Erythroblast (primary cell): ENCODE measurements at places on chromosomes 6 and 20.
A peak's percentile ranks its signal among the peaks of the same experiment; 100 is the strongest.

- peak; percentile 55 for DNase-seq
Measured at GRCh38 chr6:85679445-85680123, 36.9 kb upstream of the SYNCRIP start.

DNA sequence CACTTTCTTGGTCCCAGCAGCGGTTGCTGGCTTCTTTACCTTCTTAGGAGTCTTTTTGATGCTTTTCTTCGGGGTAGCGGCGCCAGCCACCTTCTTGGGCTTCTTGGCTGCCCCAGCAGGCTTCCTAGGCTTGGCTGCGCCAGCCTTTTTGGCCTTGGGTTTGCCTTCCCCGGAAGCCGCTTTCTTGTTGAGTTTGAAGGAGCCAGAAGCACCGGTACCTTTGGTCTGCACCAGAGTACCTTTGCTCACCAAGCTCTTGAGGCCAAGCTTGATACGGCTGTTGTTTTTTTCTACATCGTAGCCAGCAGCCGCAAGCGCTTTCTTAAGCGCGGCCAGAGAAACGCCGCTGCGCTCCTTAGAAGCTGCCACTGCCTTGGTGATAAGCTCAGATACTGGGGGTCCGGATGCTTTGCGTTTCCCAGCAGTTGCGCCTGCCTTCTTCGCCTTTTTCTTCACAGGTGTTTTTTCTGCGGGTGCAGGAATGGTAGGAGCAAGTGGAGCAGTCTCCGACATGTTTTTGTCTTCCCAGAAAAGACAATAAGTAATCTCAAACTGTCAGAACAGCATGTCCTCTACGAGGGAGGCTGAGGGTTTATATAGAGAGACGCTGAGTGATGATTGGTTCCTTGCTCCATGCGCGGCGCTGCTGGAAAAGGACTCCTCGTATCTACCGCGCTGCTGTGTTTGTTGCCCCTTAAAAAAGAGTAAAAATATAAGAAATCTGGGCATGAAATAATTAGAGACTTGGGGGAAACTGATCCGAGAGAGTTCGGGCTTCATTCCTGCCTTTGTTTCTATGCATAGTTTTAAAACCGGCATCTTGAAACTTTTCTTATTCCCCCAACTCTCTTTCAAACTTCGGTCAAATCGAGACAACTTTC lies 130.3 kb upstream of the BTN3A2 start:
- DNase-seq: peak; percentile 95

GRCh38 chr6:95117236-95117635 lies 460.1 kb upstream of the MANEA start:
- DNase-seq: no peak

DNA sequence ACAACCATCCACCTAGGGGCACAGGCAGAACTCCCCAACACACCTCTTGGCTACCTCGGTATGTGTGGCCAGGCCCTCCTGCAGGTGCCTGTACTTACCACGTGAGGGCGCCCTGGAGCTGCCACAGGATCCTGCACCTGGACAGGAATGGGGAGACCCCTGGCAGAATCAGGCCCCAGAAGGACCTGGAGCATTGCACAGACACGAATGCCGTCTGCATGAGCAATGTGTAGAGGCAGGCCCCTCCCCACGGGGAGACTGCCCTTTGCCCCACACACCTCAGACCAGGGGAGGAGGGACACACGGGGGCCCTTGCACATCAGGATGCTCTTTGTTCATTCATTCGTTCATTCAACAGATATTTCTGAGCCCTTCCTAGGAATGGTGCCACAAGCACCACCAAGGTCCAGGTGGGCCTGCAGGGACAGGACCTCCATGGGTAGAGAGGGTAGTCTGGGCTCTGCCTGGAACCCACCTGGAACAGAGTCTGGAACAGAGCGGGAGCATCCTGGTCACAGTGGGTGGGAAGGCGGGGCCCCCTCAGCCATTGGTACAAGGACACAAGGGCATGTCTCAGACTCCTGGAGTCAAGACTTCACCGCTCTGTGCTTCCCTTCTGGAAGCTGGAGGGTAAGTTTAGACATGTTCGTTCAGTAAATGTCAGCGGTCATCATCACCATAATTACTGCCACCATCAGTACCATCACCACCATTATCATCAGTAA lies 32.3 kb downstream of the YTHDF1 start:
- DNase-seq: peak; percentile 68

- DNase-seq: no peak
Measured at GRCh38 chr20:6709910-6710595, 57.4 kb upstream of the BMP2 start.

DNA sequence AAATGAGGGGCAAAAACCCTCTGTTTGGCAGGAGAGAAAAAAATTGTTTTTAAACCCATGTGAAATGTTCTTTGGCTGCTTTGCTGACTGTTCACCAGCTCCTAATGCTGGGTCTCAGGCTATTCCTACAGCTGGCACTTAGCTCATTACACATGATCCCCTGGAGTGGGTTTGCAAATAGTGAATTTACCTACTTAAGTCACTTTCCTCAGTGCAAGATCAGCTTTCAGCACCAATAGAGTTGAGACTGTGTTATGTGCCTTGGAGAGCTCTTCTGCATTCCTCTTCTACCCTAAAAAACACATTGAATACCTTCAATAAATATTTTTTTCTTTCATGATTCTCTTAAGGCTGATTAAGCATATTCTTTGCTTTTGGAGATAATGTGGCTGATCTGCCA lies 58.4 kb upstream of the PRDM1 start:
- DNase-seq: no peak

GRCh38 chr6:3482869-3483268 lies 26.0 kb upstream of the SLC22A23 start:
- DNase-seq: no peak

DNA sequence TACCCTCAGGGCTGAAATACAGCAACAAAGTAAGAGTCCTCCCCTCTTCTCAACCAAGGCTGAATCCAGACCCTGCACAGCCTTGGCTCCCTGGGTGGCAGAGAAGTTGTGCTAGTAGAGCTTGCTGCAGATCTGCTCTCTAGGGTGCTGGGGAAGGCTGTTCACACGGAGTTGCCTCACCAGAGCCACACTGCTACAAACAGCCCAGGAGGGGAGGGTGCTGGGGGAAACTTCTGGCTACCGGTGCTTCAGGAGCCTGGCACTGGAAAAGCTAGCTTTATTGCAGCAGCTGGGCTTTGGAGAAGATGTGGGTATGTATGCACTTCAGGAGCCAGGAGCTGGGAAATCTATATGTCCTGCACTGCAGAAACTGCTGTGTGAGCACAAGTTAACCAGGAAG lies 37.6 kb upstream of the SUPT3H start:
- no peak for DNase-seq

DNA sequence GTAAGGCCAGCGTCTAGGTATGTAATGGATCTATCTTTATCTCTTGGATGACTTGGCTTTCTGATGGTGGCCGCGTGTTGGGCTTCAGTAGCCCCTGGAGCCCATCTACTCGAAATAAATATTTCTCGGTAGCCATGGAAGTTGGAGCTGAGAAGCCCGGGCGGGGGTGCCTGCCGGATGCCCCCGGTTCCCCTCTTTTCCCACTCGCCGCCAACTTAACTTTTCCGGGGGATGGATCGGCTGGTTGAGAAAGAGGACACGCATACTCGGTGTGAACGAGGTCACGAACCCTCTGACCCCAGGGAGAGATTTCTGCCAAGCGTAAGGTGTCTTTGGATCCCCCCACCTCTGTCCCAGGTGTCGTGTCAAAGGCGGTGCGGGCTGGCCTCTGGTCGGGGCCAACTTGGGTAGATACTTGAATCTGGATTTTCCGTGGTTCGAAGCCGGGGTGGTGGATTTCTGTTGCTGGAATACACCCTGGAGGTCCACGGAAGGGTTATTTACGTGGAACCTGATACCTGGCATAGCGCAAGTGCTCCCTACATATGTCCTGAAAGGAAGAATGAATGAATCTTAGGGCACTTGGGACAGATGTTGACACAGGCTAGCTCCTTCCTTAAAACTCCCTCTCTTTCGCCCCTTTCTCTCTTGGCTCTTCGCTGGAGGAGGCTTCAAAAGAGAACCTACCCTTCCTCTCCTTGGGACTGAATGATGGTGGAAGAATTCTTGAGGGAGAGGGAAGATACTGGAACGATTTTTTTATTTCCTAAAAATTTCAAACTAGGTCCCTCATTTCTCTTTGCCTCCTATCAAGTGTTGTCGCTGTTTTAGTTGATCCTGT lies 996 bp downstream of the DOK5 start:
- no peak for DNase-seq

DNA sequence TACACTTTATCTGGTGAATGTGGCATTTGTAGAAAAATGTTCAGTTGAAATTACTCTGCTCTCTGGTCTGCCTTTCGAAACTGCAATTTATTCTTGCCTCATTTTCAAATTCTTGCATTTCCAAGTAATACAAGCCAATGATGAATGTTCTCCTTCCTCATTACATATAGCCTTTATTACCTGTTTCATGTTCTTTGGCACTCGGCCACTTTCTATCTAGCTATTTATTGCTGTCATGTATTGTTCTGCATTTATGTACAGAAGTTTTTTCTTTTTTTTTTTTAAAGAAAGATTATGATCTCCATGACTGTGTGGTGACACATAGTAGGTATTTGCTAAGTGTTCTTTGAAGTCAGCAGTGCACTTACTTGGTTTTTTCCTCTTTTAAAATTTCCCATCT lies 261.4 kb downstream of the ZFAND3 start:
- no peak for DNase-seq

- DNase-seq: no peak
Measured at GRCh38 chr6:169188475-169188874, 65.2 kb downstream of the THBS2 start.

DNA sequence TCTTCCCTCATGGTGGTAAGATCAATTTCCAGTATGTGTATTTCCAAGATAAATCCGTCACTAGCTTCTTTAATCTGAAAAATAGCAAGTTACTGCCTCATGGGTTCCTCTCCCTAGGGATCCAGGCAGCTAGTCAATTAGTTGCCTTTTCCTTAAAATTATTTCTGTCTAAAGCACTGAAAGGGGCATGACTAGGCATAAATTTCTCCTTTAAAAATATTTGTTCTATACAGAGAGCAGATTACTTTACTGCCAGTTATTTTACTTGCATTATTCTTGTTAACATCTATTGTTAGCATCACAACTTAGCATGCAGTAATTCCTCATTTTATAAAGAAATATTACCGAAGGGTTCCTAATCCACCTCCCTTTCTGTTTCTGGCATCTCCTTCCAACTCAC lies 1.4 kb downstream of the MTCL3 start:
- no peak for DNase-seq

GRCh38 chr20:19223640-19224039 lies 11.2 kb downstream of the SLC24A3 start:
- DNase-seq: peak; percentile 29

DNA sequence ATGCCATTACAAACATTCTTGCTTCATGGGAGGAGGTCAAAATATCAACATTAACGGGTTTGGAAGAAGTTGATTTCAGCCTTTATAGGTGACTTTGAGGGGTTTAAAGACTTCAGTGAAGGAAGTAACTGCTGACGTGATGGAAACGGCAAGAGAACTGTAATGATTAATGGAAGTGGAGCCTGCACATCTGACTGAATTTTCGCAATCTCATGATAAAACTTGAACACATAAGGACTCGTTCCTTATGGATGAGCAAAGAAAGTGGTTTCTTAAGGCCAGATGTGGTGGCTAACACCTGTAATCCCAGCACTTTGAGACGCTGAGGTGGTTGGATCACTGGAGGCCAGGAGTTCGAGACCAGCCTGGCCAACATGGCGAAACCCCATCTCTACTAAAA lies 226.1 kb downstream of the BCAS1 start:
- no peak for DNase-seq

DNA sequence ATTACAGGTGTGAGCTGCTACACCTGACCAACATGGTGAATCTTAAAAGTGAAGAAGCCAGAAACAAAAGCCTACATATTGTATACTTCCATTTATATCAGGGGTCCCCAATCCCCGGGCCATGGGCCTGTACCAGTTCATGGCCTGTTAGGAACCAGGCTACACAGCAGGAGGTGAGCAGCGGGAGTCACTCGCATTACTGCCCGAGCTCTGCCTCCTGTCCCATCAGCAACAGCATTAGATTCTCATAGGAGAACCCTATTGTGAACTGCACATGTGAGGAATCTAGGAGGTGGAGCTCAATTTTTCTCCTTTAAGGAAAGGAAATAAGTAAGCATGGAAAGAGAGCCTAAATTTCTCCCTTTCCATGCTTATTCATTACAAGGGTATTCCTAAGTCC lies 21.7 kb downstream of the CSNK2A1 start:
- DNase-seq: no peak

GRCh38 chr20:36528176-36528874 lies 13.0 kb upstream of the MYL9 start:
- DNase-seq: no peak

DNA sequence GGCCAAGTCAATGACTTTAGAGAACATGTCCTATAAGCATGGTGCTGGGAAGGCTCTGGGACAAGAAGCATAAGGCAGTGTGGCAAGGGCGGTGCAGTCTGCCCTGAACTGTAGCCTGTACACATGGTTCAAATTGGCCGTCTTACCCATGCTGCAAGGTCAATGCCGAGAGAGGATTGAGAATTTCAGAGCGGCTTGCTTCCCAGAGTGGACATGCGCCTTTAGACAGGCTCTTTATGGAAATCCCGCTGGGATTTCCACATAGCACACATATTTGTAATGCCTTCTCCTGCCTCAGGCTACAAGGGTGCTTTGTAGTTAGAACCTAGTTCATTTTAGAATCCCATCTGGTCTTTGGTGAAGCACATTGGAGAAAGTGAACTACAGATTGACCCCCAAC lies 36.1 kb upstream of the CEP162 start:
- no peak for DNase-seq

- DNase-seq: no peak
Measured at GRCh38 chr6:23870496-23870895, 255.5 kb upstream of the NRSN1 start.

- no peak for DNase-seq
Measured at GRCh38 chr20:54474046-54474445, 1.3 kb upstream of the DOK5 start.

DNA sequence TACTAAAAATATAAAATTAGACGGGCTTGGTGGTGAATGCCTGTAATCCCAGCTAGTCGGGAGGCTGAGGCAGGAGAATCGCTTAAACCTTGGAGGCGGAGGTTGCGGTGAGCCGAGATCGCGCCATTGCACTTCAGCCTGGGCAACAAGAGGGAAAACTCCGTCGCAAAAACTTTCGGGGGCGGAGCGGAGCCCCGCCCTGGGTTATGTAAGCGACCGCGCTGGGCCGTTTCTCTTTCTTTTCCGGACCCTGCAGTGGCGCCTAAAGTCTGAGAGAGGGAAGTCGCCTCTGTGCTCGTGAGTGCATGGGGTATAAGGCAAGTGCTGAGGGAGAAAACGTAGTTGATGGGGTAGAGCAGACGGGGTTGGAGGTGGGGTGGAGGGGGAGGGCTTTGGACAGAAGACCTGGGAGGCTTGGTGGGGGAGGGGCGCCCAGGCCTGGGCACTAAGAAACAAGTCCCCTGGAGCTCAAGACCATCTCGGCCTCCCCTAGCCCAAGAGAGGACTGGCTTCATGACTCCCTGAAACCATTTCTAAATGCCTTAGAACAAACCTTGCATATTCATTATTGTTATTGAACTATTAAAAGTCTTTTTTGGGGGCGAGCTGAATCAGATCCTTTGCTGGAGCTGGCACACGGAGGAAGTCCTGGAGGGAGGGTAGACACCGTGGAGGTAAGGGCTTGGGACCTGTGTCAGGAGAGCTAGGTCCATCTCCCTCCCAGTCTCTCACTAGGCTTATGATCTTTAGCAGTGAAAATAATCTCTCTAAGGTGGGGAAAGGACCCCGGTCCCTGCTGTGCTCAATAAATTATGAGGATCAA lies 2.7 kb upstream of the MICA start:
- DNase-seq: peak; percentile 80

GRCh38 chr6:134689641-134690040 lies 260.3 kb downstream of the ALDH8A1 start:
- no peak for DNase-seq
